A549 treated with Hydrocortisone at 1 μM for 4 hours (cell line): ENCODE measurements at places on chromosomes 12 and 14. TPM values are rescaled to one million over a fixed set of nuclear protein-coding genes. Genes with fewer than 3 reads are reported as not detected.

Gene TMEM63C
- 4.8 to 6.0 TPM (median 5.4 TPM) in 5 replicates for total RNA-seq

Gene ACTN1
- total RNA-seq, result 180 to 230 TPM (median 200 TPM) in 5 replicates

Gene PSMA6
- 274 to 319 TPM (median 290 TPM) in 5 replicates for total RNA-seq

Gene FSCB
- total RNA-seq, result not detected in 5 replicates

Gene WSB2
- 60.0 to 69.5 TPM (median 62.3 TPM) in 5 replicates for total RNA-seq

Gene POTEM
- not detected in 5 replicates for total RNA-seq

Gene NID2
- 24.6 to 41.4 TPM (median 28.0 TPM) in 5 replicates for total RNA-seq
